ENCODE measurements at places on chromosomes 2 and 18. TPM values are rescaled to one million over a fixed set of nuclear protein-coding genes. Genes with fewer than 3 reads are reported as not detected.

DNA sequence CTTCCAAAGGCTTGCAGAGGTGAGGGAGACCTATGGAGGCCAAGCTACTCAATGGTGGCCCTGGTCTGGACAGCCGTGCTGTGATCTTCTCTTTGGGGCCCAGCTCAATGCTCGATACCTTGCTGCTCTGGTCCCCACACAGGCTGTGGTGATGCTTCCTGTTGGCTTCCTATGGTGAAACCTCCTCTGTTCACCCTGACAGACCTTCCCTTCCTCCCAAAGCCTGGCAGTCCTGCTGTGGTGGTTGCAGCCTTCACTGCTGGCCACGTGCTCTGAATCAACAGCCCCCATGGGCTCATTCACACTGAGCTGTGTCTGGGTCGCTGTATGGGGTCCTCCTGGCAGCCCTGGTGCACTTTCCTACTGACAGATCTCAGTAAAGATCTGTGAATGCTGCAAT, 31.0 kb upstream of the GALR1 start:
- DNase-seq = no peak
- no peak overlapping the region for H3K4me3 ChIP-seq
- no peak overlapping the region for H3K27ac ChIP-seq
- H3K4me1 ChIP-seq = no peaks in the 10 kb centered on the region
- H3K36me3 ChIP-seq = no peaks in the 10 kb centered on the region

DNA sequence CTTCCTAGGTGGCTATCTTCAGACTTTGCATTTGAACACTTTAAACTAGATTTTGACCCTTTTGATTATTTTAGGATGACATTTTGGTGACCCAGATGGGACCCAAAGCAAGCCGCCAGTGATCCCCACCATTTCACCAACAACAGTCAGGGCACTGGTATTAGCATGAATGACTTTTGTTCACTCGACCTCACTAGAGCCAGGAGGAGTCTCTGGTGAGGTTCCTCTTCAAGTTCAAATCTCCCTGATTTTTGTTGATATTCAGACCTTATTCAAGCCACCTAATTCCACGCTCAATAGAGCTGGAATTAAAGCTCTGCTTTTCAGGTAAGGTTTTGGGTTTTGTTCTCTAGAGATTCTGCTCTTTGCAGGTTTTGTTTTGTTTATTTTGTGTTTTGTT, 202.3 kb downstream of the MREG start:
- no peak overlapping the region for H3K27ac ChIP-seq
- H3K4me3 ChIP-seq = no peak overlapping the region
- no peaks in the 10 kb centered on the region for H3K4me1 ChIP-seq
- H3K27me3 ChIP-seq = no peaks in the 10 kb centered on the region
- no peak for DNase-seq

- H3K4me3 ChIP-seq = no peak overlapping the region
- H3K27ac ChIP-seq = no peak overlapping the region
- DNase-seq = no peak
- H3K4me1 ChIP-seq = no peaks in the 10 kb centered on the region
- no peaks in the 10 kb centered on the region for H3K27me3 ChIP-seq
- no peaks in the 10 kb centered on the region for H3K36me3 ChIP-seq
Observed at GRCh38 chr2:84846041-84846663, 34.7 kb downstream of the TRABD2A start.

CCDC85A gene
- total RNA-seq = 3.9 TPM

DNA sequence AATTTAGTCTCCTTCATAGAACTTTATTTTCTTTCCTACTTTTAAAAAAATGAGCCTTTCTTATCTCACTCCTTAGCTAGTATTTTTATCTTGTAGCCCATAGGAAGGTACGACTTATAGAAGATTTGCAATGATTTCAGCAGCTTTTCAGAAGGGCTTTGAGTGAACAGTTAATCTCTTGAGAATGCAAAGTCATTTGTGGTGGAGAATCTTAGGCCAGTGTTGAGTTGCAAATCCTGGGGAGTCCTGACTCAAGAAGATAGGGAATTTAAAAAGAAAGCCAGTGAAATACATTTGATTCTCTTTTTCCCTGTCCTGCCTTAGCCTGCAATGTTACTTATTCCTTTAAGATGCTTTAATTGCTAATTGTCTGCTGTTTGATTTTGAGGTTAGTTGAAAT, 33.6 kb downstream of the LYPD6 start:
- H3K4me1 ChIP-seq = no peaks in the 10 kb centered on the region
- H3K4me3 ChIP-seq = no peak overlapping the region
- no peak overlapping the region for H3K27ac ChIP-seq
- no peaks in the 10 kb centered on the region for H3K27me3 ChIP-seq
- H3K36me3 ChIP-seq = no peaks in the 10 kb centered on the region

DNA sequence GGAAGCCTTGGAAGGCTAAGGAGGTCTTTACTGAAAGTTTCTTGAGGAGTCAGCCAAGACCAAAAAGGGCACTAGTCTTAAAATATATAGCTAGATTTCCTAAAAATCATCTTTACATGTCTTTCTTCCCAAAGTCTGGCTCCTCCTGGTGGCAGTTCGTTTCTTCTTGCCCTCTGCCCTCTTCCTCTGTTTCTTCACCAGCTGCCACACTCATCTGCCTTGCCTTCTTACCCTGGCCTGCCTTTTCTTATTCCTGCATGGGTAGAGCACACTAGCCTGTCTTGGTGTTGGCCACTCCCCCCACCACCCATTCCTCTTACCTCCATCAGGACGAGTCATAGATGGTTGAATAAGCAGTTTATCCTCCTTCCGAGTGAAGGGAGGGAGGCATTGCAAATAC, 129.8 kb downstream of the RAPGEF4 start:
- H3K4me1 ChIP-seq = no peaks in the 10 kb centered on the region
- H3K27ac ChIP-seq = no peak overlapping the region
- DNase-seq = peak; percentile 18
- H3K36me3 ChIP-seq = no peaks in the 10 kb centered on the region

DNA sequence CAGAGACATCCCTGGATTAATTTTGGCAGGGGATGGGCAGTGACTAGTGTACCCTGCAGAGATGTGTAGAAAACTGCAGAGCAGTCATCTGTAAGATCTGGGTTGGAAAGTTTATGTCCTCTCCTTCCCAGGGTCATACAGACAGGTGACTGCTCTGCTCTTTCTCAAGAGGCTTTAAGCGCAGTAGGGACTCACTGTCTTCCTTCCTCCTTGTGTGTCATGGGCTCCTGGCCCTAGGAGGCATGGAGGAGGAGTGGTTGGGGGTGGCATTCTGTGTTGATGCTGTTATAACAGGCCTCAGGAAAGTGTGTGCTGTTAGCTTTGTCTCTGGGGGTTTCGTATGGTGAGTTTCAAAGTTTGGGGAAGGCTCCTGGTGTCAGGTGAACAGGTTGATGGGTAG, 130.5 kb upstream of the MGAT5 start:
- H3K4me3 ChIP-seq = no peak overlapping the region
- H3K4me1 ChIP-seq = peaks cover 9% of the 10 kb centered on the region
- H3K27me3 ChIP-seq = no peaks in the 10 kb centered on the region

DNA sequence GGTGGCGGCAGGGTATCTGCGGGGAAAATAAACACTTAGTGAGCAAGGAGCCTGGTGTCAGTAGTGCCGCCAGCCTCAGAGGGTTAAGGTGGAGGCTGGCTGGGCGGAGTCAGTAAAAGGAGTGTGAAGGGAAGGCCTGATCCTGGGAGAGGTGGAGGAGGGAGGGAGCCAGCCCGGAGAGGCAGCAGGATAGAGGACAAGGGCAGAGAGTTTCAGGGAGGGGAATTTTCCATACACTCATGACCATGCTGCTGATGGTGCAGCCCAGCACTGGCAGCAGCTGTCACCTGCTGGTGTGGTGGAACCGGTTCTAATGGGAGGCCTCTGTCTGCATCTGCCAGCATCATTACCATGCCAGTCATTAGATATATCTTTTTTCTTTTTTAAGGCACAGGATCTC, 2.0 kb upstream of the TEX44 start:
- no peaks in the 10 kb centered on the region for H3K4me1 ChIP-seq
- no peak overlapping the region for H3K4me3 ChIP-seq
- DNase-seq = no peak
- no peaks in the 10 kb centered on the region for H3K27me3 ChIP-seq
- H3K27ac ChIP-seq = no peak overlapping the region

DNA sequence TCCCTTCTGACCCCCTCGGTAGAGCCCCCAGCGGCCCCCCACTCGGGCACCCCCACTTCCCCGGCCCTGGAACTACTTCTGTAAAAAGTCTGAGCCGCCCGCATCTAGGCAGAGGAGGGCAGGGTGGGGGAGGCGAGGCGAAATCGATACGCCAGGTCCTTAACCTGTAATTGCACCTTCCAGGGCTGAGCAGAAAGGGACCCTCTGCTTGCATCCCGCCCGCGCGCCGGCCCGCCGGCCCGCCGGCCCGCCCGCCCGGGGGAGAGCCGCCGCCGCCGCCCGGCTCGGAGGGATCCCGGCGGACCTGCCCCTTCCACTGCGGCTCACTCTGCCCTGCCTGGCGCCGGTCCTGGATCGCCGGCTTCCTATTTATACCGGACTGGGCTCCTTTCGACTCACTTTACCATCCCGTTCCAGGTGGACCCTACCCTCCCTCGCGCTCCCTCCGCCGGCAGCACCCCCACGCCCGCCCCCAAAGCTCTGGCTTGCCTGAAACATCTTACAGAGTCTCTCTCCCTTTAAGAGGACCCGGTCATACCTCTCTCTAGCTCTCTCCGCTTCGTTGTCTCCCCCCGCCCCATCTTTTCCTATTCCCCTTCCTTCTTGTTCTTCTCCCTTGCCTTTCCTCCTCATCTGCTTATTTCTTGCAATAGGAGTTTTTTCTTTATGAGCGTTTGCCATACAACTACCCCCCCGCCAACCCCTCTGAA, 797 bp downstream of the KLHL14 start:
- DNase-seq = no peak
- H3K4me1 ChIP-seq = peaks cover 9% of the 10 kb centered on the region
- H3K36me3 ChIP-seq = no peaks in the 10 kb centered on the region

IL1RL2 gene
- total RNA-seq = 0.31 TPM

ZBTB7C gene
- 42.4 TPM for total RNA-seq

DNA sequence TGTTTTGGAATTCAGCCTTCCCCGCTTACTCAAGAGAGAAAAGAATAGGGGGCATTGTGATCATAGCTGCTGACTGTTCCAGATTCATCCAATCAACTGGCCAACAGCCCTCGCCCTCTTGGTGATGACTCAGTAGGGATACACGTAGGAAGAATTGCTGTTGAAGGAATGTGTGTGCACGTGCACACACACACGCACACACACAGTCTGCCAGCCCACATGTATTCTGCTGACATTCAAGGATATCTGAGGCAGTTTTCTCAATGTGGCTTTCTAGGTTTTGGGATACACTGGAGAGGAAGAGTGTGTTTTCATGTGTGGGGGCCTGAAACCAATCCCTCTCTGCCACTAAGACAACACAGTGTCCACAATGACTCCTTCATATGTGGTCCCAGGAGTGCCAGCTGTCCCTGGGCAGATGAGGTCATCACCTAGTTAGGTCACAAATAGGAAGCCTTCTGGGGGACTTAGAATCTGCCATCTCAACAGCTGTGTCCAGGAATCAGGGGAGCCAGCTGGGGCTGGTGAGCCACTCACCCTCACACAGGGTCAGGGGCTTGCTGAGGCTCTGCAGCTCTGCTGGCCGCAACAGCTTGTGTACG, 352.6 kb downstream of the SS18 start:
- no peaks in the 10 kb centered on the region for H3K4me1 ChIP-seq
- H3K4me3 ChIP-seq = no peak overlapping the region
- H3K27me3 ChIP-seq = no peaks in the 10 kb centered on the region
- no peaks in the 10 kb centered on the region for H3K36me3 ChIP-seq
- no peak overlapping the region for H3K27ac ChIP-seq
- DNase-seq = no peak

- no peaks in the 10 kb centered on the region for H3K36me3 ChIP-seq
- H3K4me3 ChIP-seq = no peak overlapping the region
- H3K27me3 ChIP-seq = no peaks in the 10 kb centered on the region
- DNase-seq = no peak
Observed at GRCh38 chr2:25418944-25419677, 77.4 kb upstream of the DNMT3A start.

FBXO48 gene
- 2.4 TPM for total RNA-seq

HSPD1 gene
- 107 TPM for total RNA-seq

GRCh38 chr2:154226931-154227330, 355.2 kb downstream of the GALNT13 start:
- no peak for DNase-seq
- no peak overlapping the region for H3K27ac ChIP-seq

DNA sequence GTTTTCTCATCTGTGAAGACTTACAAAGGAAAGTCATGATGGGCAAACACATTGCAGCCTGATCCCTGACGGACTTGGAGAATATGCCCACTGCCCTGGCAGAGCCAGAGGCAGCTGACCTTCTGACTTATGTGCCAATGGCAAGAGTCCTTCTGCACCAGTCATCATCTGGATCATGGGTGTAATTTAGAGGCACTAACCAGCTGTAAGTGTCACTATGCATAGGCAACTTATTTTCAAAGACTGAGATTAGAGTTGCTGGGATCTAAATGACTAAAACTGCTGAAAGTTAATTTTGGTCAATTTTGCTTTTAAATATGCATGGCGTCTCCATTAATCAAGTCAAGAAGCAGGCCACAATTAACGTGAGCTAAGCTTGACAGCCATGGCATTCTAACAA, 261.2 kb downstream of the BCL11A start:
- DNase-seq = no peak
- H3K36me3 ChIP-seq = no peaks in the 10 kb centered on the region
- H3K4me1 ChIP-seq = no peaks in the 10 kb centered on the region

GRCh38 chr2:213980883-213981282, 430.0 kb upstream of the VWC2L start:
- H3K27me3 ChIP-seq = no peaks in the 10 kb centered on the region
- H3K27ac ChIP-seq = no peak overlapping the region
- H3K4me3 ChIP-seq = no peak overlapping the region
- H3K36me3 ChIP-seq = no peaks in the 10 kb centered on the region

- no peaks in the 10 kb centered on the region for H3K27me3 ChIP-seq
- H3K36me3 ChIP-seq = no peaks in the 10 kb centered on the region
- no peak overlapping the region for H3K4me3 ChIP-seq
- DNase-seq = no peak
- H3K4me1 ChIP-seq = peaks cover 23% of the 10 kb centered on the region
Observed at GRCh38 chr2:128750328-128751165, 431.9 kb upstream of the HS6ST1 start.

DNA sequence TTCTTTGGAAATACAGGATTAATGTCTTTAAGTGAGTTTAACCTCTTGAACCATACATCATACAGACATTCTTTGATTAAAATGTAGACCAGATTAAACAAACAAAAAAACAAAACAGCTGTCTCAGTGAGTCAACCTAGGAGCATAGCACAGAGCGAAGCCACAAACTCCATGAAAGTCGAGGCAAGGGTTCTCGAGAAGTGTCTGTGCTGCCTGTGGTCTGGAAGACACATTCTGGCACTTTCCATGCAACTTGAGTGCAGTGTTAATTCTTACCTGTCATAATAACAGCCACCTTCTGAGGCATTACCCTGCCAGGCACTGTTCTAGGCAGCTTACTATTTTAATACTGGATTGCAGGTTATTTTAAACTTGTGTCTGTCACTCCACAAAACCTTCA, 435.5 kb upstream of the MMADHC start:
- H3K4me3 ChIP-seq = no peak overlapping the region
- no peaks in the 10 kb centered on the region for H3K4me1 ChIP-seq
- no peak for DNase-seq
- no peaks in the 10 kb centered on the region for H3K36me3 ChIP-seq

TMEM185B gene
- total RNA-seq = 63.4 TPM

GRCh38 chr2:160207804-160208654, 8.0 kb upstream of the ITGB6 start:
- no peak overlapping the region for H3K27ac ChIP-seq
- no peak overlapping the region for H3K4me3 ChIP-seq
- DNase-seq = peak; percentile 24
- no peaks in the 10 kb centered on the region for H3K36me3 ChIP-seq
- no peaks in the 10 kb centered on the region for H3K27me3 ChIP-seq
- H3K4me1 ChIP-seq = peaks cover 4% of the 10 kb centered on the region

- no peak overlapping the region for H3K27ac ChIP-seq
- no peak for DNase-seq
- H3K27me3 ChIP-seq = no peaks in the 10 kb centered on the region
- H3K36me3 ChIP-seq = no peaks in the 10 kb centered on the region
Observed at GRCh38 chr18:73895701-73896100, 251.9 kb downstream of the FBXO15 start.

All from testis (tissue), 5 donors.